ENCODE measurements at places on chromosomes 2 and 18.

- DNase-seq, result no peak
These were observed 225.3 kb downstream of the CNTNAP5 start for GRCh38 chr2:124250433-124250832.

DNA sequence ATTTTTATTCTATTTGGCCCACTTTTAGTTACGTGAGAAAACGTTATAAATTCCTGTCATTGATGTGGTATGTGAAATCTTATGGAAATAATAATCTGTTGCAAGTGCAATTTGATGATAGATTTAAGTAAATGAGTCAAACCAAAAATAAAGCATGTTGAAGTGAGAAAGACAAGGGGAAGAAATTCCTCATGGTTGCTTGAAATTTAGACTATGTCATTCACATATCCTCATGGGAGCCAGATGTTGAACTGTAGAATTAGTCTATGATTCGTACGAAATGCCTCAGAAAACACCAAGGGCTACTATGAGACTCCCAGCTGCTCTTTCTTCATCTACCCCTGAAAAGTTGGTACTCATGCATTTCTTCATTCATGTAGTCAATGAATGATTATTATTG is 55.7 kb downstream of the KLHL14 start:
- DNase-seq, result no peak

DNA sequence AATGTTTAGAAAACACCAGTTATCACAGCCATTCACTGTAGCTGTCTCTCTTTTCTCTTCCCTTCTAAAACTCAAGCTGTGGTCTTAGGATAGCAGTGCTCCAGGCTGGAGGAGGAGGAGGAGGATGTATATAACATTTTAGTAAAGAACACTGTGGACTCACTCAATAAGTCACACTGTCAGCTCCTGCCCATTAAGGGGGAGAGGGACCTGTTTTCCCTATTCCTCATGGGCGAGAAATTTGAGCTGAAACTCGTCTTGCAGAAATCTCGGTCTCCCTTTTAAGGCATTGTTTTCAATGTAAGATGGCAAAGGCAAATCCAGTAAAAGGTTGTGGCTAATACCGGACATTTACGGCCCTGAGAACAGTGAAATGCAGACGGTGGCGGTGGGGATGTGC is 114.8 kb upstream of the ZNF236 start:
- DNase-seq, result no peak

- DNase-seq, result no peak
These were observed 143.2 kb upstream of the KYNU start for GRCh38 chr2:142734231-142734630.

DNA sequence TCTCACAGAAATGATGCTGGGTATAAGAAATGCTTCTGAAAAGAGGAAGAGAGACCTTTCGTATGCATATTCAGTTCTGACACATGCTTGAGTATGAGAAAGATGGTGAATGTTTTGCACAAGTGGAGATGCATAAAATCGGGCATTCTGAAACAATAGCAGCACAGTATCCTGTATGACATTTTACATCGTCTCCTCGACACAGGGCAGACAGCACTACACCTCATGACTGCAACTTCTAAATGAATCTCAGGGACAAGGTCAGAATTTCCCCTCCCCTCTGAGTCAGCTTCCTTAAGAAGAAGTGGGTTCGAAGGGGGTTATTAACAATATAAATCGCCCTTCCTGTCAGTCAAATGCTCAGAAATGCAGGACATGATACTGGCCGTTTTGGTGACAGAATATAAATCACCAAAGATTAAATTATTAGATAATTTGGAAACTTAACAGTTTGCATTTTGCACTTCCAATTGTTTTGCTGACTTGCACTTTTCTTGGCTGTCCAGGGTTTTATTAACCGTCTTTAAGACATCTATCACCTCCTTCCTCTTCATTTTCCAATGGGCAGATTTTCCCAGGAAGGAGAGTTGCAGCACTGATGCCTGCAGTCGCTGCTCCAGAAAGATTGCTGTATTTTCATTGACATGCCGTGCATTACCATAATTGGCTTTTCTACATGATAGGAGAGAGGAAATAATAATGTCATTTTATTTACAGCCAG is 57.2 kb downstream of the TSHZ1 start:
- no peak for DNase-seq

- DNase-seq, result no peak
These were observed 197.2 kb downstream of the ZFP36L2 start for GRCh38 chr2:43029186-43029585.

DNA sequence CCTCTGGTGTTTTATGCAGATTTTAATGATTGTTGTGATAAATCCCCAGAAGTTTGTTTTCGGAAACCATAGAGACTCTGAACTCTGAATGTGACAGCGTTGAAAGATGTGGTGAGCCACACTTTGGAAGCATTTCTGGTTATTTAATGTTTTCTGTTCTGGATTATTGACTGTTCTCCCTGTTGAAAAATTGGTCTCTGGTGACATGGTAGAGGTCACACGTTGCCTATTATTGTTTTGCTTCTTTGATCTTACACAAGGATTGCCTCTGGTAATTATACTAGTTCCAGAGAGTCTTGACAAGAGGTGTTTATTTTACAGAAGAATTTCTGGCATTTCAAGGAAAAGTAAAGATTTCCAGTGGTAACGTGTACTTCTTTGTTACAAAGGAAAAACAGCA is 127.1 kb downstream of the GREB1L start:
- no peak for DNase-seq

DNA sequence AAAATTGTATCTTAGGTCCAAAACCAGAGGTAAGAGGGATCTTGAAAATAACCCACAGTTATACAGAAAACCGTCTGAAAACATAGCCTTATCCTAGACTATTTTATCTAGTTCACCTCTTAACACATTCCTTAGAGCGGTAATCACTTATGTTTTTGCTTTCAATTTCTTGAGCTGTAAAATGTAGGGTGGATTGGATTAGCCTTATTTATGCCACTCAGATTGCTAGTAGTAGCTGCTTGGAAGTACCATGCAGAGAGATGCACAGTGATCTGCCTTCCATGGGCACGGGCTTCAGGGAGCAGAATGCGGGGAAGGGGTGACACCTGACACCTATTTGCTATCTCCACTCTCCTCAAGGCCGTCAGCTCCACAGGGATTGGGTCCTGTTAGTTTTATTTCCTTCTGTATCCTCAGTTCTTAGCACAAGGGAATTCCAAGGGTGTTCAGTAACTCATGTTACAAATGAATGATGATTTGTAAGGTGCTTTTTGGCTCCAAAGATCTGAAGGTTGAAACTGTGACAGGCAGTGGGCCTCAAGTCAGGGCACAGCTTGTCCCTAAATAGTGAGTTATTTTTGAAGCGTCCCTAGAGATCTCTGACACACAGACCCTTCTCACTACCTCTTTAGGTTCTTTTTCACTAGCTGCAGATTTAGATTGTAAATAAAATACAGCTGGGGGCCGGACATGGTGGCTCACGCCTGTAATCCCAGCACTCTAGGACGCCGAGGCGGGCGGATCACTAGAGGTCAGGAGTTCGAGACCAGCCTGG is 64.0 kb upstream of the PMAIP1 start:
- DNase-seq, result no peak

DNA sequence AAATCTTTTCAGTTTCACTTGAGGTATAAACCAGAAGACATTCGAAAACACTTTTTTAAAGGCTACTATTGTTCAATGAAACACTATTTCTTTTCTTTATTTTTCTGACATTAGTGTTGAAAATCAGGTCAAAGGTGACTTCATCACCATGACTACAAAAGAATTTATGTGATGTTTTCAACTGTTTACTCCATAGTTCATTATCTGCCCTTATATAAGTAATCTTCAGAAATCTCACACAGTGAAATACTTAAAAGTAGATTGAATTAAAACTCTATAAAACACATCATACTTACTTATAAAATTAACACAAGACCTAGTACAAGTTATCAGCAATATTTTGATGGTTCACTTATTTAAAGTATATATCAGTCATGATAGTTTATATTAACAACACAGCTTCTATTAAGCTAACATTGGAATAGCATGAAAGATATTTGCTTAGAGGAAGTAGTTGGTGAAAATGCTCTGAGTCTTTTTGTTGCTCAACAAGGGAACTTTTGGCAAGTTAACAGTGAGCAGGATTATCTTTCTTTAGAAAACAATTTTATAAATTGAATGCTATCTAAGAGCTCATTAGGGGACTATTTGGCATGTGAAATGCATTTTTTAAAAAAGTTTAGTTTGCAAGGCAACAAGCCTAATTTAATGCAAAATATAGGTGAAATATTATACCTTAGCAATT is 60.8 kb downstream of the MC4R start:
- no peak for DNase-seq

DNA sequence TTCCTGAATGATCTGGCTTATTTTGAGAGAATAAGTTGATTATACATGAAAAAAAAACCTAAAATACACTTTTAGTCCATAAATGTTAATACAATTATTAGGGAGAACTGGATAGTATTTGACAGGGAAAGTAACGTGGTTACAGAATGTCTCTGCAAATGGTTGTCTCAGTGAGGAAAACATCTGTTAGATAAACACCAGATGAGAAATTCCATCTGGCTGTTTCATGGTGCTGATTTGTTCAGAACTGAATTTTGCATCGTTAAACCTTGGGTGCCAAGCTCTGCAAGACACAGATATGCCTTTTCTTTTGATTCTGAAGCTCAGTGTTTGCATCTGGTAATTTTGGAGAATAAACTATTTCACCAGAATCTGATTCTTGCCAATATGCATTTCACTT is 90.4 kb downstream of the SCN3A start:
- DNase-seq, result peak; percentile 35

GRCh38 chr18:74456017-74456348 is 1.1 kb downstream of the DIPK1C start:
- no peak for DNase-seq

DNA sequence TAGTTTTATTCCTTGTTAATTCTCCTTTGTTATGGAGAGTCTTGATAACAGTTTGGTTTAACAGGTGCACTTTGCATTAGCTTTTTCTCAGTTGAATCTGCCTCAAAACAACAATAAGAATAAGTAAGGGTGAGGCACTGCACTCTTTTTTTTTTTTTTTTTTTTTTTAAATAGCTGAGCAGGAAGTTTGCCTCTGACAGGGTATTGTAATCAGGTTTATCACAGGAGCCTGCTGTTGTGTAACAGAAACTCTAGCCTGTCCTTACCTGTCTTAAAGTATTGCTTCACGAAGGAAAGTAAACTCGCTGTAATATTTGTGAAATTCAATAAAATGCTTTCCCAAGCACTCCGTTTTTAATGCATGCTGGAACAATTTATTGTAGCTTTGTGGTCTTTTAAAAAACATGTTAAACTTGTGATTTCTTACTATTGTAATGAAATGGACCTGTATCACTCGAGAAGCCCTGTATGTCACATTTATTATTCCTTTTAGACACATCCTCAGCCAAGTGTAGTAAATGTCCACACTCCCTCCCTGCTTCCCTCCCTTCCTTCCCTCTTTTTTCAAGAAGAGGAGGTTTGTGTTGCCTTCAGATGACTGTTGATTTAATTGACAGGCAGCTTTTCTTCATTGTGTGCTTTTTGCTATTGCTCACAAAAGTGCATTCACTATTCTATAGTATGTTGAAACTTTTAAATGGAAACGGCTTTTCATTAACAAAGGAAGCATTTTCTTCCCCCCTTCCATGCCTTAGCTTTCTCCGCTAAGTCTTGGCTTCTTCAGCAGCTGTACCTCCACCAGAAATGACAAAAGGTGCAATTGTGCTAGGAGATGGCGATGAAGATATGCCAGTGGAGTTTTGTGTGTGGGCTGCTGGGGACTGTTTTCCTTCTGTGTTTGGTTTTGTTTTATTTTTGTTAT is 52.7 kb downstream of the TAF1B start:
- DNase-seq, result no peak

DNA sequence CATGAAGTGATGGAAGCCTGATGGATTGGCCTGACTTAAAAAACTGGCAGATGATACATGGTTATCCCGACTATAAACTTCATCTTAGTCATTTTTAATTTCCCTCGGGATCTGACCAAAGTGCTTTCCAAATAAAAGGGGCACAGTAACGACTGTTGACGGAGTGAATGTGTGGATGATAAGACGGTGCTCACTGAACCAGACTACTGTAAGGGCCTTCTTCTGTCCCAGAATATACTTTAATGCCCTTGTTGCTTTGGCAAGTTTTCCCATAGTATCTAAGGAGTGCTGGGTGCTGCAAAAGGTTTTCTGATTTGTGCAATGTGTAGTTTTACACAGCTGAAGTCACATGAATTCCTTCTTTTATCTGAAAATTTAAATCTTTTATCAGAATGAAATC is 373.5 kb downstream of the DSEL start:
- no peak for DNase-seq

- no peak for DNase-seq
These were observed 98.3 kb downstream of the KLF7 start for GRCh38 chr2:207067473-207067872.

DNA sequence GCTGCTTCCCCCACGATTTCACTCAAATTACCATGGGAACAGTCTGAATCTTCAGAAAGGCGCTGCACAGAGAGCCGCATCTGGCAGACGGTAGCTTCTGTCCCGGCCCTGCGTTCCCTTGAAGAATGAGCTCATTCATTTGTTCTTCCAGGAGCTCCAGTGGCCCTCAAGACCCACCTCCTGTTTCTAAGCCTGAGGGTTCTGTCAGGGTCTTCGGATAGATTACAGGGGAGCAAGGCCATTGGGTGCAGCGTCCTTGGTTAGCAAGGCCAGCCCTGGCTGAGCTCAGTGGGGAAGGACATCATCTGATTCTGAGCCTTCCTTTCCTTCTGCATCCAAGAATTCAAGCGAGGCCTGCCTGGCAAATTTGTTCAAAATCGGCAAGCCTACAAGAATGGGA is 111.9 kb downstream of the PDCL3 start:
- DNase-seq, result no peak

DNA sequence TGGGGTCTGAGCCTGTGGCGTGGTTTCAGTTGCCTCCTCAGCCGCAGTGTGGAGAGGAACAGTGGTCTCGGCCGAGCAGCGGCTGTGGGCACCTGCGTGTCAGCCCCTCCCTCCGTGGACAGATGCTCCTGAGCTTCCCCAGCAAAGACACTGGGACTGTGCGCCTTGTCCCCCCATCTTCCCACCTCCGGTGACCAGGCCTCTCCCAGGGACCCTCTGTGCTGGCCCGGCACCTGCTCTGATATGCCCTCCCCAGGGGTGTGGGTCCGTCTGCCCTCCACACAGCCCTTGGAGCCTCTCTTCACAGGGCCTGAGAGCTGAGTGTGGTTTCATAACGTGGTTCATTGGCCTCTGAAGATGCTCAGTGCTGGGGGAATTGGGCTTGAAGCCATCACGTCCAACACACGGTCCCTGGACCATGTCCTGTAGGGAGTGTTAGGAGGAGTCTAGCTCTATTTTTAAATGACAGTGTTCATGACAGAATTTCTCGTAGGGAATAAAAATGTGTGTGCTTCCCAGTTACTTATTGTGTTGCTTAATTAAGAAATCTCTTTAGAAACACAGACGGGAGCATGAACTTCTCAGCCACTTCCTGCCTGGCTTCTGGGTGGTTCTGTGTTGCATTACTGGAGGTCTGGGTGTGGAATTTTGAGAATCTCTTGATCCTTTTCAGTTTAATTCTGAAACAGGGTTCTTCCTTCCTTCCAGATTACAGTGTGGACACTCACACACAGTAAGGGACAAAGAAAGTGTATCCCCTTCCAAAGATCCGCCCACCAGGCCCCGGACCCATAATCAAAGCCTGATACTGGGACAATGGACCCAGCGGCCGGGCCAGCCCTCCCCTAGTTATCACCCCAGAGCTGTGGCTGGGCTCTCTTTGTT is 110.7 kb downstream of the NFATC1 start:
- DNase-seq, result no peak

- DNase-seq, result peak; percentile 82
These were observed 361.8 kb downstream of the RND3 start for GRCh38 chr2:150125708-150126107.

- no peak for DNase-seq
These were observed 66.5 kb downstream of the GALNT14 start for GRCh38 chr2:31071741-31072140.
